ENCODE measurements at places on chromosomes 13 and 19.

- no peak for DNase-seq
Observed at GRCh38 chr19:6480848-6481415, 655 bp downstream of the DENND1C start.

- DNase-seq: no peak
Observed at GRCh38 chr13:95650696-95651095, 6.2 kb upstream of the DZIP1 start.

DNA sequence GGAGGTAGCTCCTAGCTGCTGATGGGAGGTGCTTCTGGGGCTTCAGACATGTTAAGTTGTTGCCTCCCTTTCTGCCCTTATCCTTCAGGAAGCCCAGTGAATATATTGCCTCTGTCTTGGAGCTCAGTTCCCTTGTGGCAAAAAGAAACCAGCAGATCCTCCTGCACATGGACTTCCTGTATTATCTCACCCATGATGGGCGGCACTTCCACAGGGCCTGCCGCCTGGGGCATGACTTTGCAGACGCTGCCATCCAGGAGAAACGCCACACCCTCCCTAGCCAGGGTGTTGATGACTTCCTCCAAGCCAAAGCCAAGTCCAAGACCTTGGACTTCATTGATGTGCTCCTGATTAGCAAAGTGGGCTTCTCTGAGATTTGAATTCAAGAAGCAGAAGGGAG lies 6.0 kb upstream of the CYP4F12 start:
- no peak for DNase-seq

- no peak for DNase-seq
Observed at GRCh38 chr13:21164631-21165030, 11.7 kb downstream of the SKA3 start.

DNA sequence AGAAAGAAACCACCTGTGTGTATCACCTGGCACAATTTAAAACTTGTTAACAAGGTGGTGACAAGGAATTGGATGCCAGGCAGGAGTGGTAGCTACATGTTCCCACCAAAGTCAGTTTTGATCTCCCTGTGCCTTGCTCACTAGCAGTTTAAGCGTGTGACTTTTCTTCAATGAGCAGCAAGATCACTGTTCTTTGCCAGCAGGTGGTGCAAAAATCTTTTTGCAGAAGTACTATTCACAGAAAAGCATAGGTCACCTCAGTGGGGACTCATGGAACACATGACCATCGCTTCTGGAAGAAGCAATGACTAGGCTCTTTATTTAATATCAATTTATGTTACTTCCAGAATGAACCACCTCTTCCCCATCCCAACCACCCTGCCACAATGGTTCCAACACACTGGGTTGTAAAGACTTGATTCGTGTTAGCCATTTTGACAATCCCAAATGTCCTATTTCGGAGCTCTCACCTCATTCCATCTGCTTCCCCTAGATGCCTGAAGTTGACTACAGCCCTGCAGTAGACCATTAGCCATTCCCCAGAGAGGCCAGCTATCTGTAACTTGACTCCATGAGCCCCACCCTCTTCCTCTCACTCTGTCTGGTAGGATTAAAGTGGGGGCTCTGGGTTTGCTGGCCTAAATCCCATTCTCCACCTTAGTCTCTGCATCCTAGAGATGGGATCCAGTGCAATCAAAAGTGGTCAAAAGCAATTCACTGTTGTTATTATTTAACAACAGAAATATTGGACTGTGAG lies 59.1 kb upstream of the TNFRSF19 start:
- DNase-seq: peak; percentile 34
